ENCODE measurements at places on chromosomes 5 and 9.

DNA sequence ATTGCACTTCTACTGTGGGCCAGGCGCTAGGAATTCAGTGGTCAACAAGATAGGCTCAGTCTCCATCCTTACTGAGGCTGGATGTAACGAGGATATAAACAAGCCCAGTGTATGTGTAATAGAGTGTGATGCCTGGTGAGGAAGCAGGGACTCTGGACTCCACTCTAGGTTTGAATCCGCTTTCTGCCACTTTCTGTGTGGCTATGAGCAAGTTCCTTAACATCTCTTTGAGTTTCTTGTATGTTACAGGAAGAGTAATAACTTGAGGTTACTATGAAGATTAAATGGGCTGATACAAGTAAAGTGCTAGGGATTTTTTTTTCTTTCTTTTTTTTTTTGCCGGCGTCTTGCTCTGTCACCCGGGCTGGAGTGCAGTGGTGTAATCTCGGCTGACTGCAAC is 12.4 kb downstream of the DOCK2 start:
- DNase-seq: peak; percentile 52

DNA sequence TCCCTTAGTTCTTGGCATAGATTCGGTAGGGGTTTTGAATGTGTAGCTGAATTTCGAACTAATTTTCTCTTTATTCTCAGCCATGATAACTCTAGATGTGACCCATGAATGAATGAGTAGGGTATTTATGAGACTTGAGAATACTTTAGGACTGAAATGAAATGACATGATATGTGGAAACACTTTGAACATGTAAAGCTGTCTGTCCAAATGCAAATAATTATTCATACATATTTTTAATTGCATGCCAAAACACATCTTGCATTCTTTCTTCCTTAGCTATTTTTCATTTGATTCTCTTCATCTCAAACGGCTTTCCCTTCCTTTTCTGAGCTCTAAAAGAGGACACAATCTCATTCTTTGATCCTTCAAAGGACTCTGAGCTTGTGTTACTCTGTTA is 3.4 kb downstream of the NNT start:
- no peak for DNase-seq

DNA sequence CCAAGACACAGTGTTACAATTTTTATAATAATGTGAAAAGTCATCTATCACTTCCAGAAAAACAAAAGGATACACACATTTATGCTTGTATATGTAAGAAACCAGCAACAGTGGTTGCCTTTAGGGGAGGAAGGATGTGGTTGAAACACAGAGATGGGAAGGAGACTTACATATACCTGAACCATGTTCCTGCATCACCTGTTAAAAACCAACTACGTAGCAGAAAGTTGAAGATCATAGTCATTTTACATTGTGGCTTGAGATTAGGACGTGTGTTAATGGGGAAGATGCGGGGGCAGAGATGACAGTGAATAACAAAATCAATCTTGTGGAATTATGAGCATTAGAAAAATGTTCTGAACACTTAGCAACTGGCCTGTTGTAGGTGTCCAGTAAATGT is 307.3 kb downstream of the MLLT3 start:
- DNase-seq: no peak

- DNase-seq: no peak
These were observed 21.7 kb upstream of the SPINK7 start for GRCh38 chr5:148290271-148291195.

- no peak for DNase-seq
These were observed 104.0 kb upstream of the SSBP2 start for GRCh38 chr5:81854915-81855314.

DNA sequence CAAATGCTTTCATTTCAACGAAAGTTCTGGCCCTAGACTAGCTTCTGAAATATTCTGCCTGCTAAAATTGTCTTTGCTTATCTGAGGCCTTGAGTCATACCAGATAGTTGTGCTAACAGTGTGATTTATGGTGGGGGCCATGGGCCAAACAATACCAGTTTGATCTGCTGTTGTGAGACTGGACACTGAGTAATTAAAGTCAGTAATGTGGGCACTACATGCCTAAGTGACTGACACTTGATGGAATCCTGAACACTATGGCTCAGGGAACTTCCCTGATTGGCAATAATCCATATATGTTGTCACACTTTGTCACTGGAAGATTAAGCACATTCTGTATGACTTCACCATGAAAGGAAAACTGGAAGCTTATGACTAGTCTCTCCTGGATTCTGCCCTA is 127.6 kb upstream of the CYLC2 start:
- peak; percentile 89 for DNase-seq

- DNase-seq: peak; percentile 28
These were observed 196.9 kb downstream of the DMRTA1 start for GRCh38 chr9:22643541-22643940.

- no peak for DNase-seq
These were observed 43.9 kb downstream of the SH3TC2 start for GRCh38 chr5:149018909-149019443.

DNA sequence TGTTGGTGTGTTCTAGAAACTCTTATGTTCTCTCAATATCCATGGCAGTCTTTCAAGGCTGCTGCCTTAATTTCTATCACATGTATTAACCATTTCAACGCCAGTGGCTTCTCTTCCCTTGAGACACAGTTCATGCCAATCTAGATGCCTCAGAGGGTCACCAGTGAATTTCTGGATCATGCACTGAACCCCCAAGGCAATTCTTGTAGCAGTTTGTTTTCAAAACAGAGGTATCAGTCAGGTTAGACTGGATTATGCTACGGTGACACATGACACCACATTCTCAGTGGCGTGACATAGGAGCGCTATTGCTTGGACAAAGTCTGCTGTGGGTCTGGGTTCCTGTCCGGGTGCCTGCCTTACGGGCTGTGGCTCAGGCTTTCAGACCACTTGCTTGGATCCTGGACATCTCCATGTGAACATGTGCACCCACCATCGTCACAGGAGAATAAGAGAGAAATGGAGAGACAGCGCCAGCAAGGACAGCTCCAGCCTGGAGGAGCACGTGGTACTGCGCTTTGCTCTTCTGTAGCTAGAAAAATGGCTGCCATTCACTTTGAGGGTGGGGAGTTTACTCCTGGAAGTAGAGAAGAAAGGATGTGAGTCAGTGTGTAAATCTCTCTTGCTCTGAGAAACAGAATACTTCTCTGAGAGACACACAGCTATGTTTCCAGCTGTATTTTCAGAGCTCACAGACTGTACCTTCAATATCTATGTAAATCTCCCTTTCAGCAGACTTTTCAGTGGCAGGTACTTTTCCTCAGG is 329.3 kb upstream of the ADCY2 start:
- no peak for DNase-seq

GRCh38 chr5:157561110-157561509 is 14.5 kb downstream of the ADAM19 start:
- DNase-seq: no peak

DNA sequence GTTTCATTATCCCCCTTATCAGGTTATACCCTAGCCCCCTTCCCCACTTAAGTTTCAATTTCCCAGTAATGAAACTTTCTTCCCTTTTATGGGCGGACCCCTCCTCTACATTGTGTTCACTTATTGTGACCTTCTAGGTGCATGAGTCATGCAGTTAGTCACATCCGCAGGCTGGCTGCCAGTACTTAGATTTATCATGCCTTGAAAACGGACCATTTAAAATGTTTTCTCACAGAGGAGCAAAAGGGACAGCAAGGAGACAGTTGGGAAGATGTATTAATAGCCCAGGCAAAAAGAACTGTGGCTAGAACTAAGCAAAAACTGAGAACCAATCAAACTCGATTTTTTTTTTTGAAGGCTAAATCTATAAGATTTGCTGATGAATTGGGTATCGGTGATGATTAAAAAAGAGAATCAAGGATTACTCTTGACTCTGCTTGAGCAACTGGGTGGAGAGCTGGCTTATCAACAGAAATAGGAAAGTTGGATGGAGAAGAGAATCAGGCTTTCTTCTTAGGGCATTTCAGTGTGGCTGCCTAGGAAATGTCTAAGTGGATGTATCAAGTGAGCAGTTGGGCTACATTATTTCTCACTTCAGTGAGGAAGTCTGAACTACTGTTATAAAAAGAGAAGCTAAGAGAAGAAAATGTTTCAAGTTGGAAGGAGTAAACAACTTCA is 615.0 kb downstream of the HINT1 start:
- peak; percentile 63 for DNase-seq

DNA sequence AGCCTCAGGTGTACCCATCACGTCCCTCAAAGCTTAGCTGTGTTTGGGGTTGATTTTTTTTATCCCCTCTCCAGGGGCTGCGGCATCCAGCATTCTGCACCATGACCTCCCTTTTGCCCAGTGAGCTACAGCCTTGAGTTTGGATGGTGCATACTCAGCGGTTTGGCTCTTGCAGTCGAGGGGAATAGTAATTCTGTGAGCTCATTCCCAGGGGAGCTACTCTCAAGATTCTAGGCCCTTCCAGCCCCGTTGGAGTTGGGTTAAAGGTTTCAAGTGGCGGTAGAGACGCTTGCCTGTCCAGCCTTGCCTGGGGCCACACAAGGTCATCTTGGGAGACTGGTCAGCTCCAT is 102.2 kb upstream of the SPRY4 start:
- peak; percentile 57 for DNase-seq

DNA sequence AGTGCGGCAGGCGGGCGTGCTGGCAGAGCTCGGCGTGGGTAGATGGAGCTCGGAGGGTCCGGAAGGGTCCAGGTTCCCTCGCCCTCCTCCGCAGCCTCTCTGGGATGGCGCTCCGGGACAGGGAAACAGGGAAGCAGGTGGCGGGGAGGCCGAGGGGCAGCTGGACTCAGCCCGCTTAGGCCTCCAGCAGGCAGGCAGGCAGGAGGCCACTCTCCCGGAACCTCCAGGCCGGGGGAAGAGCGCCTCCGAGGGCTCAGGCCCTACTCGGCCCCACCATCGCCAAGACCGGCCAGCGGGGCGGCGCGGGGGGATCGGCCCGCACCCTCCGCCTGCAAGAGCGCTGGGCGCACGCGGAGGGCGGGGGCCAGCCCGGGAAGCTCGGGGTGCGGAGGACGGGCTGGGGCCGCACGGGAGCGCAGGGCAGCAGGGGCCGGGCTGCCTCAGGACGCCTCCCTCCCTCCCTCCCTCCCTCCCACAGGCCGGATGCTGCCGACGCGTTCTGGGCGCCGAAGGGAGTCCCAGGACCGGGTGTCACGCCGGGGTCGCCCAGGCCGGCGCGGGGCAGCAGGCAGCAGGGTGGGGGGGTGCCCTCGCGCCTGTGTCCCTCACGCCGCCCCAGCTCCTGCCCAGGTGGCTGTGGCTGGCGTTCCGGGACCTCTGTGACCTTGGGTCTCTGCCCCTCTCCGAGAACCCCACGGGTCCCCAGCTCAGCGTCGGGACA is 977 bp downstream of the MGAT4B start:
- DNase-seq: peak; percentile 45

GRCh38 chr9:93089481-93089991 is 6.5 kb upstream of the CARD19 start:
- no peak for DNase-seq

DNA sequence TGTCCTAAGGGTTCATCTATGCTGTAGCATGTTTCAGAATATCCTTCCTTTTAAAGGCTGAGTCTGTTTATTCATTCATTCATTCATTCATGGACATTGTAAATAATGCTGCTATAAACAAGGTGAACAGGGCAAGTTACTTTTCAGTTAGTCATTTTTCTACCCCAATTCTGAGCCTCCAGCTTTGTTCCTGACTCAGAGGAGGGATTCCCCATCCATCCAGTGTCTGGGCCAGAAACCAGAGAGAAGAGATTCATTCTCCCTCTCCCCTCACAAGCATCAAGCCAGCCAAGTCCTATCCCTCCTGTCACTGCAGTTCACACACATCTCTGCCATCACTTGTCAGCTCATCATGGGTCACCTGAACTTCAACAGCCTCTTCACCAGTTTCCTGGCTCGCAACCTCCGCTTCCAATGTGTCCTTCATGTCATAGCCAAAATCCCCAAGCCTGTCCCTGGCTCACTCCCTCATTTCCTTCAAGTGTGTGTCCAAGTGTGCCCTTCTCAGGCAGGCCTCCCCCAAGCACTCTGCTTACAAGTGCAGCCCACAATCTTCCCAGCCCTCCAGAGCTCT is 203.0 kb downstream of the TTLL11 start:
- peak; percentile 55 for DNase-seq

- DNase-seq: peak; percentile 23
These were observed 5.4 kb downstream of the ACTL7B start for GRCh38 chr9:108850293-108850897.

DNA sequence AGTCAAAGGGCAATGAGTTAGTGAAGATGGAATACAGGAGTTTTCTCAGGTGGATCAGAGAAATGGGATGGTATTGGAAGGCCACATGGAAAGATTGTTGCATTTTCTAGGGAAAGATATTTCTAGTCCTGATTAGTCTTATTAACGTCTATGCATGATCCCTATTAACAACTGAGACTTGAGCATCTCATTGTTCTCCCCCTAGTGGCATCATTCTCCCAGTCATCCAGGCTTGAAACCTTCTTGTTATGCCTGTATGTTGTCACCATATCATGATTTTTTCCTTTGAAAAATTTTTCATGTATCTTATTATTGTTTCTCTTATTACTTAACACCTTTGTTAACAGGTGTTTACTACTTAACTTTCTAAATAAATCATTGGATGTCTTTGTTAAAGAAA is 34.4 kb downstream of the KIF2A start:
- DNase-seq: peak; percentile 40

GRCh38 chr5:150573867-150574817 is 66.2 kb downstream of the NDST1 start:
- DNase-seq: peak; percentile 33

DNA sequence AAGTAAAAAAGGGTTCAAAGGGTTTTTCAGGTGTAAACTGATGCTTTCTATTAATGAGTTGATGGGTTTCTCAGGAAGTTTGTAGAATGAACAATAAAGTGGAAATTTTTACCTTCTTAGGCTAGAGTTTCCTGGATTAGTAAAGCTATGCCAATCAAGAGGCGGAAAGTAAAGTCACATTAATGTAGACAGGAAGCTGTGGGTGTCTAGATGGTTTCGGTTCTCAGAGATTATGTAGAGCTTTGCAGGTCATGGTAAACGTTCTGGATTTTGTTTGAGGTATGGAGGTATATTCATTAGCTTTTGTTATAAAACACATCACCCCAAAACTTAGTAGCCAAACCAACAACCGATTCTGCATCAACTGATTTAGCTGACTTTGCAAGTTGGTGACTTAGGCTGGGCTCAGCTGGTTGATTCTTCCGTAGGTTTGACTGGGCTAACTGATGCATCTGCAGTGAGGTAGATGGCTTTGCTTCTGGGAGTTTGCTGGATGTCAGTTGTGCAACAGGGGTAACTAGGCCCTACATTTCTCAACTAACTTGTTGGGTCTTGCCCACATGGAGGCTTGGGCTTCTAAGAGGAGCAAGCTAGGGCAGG is 273.8 kb downstream of the MSX2 start:
- no peak for DNase-seq

- no peak for DNase-seq
These were observed 218.9 kb downstream of the DIRAS2 start for GRCh38 chr9:90423661-90424193.

GRCh38 chr5:159208514-159209437 is 577 bp downstream of the RNF145 start:
- DNase-seq: peak; percentile 46

GRCh38 chr9:118262191-118262590 is 558.0 kb downstream of the TLR4 start:
- DNase-seq: no peak

DNA sequence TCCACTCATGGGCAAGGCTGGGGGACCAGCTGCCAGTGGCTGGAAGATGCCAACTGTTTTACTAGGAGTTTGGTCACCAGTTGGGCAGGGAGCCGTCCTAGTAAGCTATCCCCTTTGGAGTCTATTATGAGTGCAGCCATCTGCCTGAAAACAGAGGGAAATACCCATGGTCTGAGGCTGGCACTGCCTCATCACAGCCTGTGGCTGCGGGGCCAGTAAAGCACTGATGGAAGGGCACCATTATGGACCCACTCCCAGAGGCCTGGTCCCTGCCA is 187.2 kb upstream of the PANK3 start:
- DNase-seq: no peak

- DNase-seq: no peak
These were observed 582.7 kb upstream of the DMAC1 start for GRCh38 chr9:8382266-8382665.

Measured in fibroblast of lung (primary cell).